Activated gamma-delta T cell treated with anti-CD3 and anti-CD28 coated beads, Interleukin-2, amount 50 U/mL, for 16 hours (primary cell): ENCODE measurements at places on chromosomes 1 and 21.

GRCh38 chr1:244628789-244629188 is 24.1 kb upstream of the DESI2 start:
- no peak for DNase-seq

DNA sequence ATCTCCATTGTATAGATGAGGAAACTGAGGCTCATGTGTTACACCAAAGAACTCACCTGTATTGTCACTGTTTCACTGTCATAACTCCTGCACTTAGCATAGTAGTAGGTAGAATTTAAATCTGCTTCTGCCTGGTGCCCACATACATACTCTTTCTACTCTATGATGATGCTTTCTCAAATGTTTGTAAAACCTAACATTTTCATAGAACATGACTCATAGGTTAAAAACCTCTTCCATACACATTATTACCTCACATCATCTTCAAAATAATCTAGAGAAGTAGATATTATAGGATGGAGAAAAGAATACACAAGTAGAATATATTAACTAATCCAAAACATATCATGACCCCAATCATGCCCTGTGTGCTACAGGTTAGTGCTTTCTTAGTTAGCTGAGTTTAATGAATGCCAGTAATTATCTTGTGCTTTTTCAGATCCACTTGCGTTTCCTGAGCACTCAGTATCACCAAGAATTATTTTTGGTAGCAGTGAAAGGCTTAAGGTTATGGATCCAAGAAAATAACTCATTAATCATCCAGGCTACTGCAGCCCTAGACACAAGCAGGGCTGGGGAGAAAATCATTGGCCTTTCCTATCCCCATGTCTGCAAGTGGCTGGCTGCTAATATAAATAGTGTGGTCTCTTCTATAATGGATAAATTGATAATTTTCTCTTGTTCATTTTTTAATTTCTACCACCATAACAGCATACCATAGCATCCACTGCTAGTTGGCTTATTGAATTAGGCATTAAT is 156.9 kb downstream of the LRRC40 start:
- no peak for DNase-seq

DNA sequence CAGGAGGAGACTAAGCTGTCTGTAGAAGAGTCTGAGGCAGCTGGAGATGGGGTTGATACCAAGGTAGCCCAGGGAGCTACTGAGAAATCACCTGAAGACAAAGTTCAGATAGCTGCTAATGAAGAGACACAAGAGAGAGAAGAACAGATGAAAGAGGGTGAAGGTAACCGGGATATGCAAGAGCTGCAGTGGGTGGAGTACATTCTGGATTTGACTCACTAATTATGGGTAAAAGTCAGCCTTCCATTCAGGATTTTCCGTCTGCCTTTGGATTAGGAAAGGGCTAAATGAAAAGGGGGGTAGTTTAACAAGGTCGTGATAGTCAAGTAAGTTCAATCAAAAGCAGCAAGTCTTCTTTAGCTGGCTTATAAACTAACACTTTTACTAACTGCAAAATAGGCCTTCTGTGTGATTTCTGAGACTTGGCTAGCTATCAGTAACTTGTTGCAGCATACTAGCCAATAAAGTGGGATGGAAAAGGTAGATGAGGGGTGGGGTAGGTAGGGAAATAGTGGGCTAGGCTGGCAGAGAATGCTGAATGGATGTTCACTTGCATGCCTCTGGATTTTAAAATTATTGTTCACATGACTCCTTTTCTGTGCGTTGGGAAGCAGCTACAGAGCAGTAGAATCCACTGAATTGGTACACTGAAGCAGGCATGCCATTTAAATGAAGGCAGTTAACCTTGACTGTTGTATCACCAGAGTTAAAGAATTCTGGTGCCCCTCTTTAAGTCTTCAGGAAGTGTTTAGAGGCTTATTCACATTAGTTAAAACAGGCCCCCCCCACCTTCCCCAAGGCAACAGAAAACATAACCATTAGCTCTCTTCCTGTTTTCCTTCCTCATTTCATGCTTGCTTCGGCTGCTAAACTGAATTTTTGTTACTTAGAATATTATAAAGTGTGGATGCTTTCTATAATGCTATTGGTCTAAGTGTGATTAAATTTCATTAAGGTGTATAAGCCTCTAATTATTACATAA is 15.4 kb downstream of the CCDC17 start:
- DNase-seq = no peak

DNA sequence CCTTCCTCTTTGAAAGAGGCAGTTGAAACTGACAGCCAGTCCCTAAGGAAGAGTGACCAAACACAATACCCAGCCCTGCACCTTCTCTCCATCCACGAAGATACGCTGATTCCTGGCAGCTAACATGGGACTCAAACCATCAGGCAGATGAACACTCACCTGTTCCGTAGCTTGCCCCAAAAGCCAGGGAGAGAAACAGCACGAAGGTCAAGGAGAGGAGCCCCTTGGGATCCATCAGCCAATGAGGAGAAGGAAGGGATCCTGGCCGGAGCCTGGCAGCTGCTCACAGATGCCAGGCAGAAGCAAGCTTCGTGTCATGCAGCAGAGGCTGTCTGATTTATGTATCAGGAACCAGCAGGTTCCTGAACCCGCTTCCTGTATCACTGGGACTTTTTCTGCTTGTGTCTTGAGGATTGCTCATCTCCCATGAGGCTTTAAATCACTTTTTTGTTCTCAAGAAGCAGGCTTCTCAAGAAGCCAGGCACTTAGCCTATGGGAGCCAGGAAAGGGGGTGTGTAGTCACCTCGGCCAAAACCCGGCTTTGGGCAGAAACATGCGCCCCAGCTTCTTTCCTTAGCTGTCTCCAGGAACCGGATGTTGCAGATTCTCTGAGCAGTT is at the start of gene SLAMF1:
TSS of gene SLAMF1 (minus strand) at position 334 of the 618 bp plus-strand sequence. CDS start at position 235, 99 bp downstream.
- DNase-seq = no peak

- no peak for DNase-seq
Measured at GRCh38 chr1:23111600-23112535, 56.8 kb downstream of the LUZP1 start.

DNA sequence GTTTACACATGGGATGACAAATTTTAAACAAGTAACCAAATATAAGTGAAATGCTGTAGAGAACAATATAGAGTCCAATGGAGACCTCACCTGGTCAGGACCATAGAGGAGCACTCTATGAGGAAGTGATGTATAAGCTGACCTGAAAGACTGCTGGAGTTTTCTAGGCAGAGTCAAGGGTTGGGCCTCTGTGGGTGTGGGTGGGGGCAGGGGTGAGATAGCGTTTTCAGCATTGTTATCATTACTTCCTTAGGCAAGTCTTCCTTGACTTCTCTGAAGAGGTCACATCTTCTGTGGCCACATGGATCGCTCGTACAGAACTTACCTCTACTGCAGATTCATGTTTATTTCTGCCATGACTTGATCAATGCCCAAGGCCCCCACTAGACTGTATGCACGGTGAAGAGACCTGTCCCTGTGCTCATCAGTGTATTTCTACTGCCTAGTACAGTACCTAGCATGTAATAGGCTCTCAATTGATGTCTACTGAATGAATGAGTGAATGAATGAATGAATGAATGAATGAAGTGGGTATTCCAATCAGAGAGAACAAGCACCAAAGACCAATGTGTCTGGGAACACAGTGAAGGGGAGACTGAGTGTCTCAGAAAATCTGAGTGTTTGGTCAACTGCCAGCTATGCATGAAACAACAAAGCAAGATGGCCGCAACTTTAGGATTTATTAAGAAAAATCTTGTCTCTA is 116.5 kb downstream of the RNF220 start:
- no peak for DNase-seq

- no peak for DNase-seq
Measured at GRCh38 chr1:151547119-151547899, 7.2 kb downstream of the TUFT1 start.

GRCh38 chr1:115718011-115718754 is 50.3 kb downstream of the CASQ2 start:
- DNase-seq = no peak

DNA sequence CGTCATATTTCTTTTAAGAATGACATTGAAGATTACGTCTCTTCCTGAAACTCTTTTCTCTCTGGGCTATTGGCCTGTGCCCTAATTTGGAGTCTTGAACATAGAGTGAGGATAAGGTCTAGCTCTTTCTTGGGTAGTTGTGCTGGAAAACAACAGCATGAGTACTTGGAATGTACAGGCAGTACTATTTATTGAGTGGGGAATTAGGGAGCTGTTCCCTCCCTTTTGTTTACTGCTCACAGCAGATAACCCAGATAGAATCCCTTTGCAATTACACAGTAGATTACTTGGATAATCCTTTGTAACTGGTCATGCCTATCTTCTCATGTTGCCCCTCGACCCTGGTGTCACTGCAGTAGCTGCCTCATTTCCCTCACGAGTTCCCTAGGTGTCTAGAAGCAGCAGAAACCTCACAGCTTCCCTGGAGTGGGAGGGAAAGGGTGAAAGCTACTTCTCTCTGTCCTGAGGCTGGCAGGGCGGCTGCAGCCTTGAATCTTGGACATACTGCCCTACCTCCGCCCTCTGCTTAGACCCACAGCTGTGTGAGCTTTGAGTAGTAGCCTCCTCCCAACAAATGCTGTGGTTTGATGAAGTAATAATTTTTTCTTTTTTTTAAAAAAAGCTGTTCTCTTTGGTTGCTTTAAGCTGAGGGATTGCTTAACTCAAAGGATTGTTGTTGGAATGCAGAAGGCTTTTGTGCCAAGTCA is 70.6 kb downstream of the FGGY start:
- no peak for DNase-seq

GRCh38 chr1:154829062-154829461 is 41.0 kb downstream of the KCNN3 start:
- DNase-seq = no peak

DNA sequence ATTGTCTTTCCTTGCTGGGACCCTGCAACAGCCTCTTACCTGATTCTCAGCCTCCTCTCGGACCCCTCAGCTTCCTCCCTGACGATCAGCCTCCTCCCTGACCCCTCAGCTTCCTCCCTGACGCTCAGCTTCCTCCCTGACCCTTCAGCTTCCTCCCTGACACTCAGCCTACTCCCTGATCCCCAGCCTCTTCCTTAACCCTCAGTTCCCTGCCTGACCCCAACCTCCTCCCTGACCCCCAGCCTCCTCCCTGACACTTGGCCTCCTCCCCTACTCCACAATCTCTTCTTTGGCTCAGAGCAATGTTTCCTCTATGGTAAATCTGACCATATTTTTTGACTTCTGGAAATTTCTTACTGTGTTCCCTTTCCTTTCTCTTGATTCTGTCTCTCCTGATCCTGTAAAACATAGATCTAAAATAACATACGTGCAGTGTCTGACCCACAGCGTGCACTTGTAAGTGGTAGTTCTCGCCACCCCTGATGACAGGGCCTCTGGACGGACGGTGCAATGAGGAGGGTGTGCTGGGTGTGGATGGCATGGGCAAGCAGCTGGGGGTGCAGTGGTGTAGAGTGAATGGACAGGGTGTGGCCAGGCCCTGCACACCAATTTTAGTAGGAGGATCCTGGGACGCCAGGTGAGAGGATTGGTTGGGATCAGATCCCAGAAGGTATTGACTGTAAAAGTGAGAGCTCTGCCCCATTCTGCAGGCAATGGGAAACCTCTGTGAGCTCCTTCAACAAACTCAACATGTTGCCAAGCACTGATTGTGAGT is 264.1 kb downstream of the FOXD2 start:
- no peak for DNase-seq

DNA sequence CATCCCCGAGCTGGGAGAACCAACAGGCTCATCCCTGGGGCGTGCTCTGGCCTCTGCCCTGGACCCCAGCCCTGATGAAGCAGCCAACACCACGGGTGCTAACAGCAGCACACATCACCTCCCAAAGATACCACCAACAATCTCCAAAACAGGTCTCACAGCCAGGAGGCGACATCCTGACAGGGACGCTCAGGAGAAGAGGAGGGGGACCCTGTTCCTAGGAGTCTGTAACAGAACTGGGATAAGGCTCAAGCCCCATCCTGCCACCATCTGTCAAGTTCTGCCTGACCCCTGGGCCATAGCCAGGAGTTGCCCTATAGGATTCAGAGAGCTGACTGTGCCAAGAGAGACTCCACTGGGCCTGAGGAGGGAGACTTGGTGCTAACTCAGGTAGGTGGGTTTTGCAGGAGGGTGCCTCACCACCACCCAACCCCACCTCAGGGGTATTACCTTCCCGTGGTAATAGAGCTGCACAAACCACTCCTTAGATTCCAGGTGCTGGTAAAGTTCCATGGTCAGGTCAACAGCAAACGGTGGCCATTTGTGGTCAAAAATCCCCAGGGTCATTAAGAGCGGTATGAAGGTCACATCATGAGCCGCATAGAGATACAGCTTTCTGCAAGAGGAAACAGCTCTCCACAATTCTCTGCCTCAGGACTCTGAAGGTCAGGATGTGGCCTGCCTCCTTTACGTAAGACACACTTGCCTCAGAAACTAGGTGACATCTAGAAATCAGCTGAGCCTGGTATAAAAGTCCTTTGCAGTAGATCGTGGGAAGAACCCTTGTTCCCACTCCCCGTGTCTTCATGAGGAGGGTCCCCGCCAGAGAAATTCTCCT is 22.3 kb downstream of the ACP6 start:
- peak; percentile 3 for DNase-seq

DNA sequence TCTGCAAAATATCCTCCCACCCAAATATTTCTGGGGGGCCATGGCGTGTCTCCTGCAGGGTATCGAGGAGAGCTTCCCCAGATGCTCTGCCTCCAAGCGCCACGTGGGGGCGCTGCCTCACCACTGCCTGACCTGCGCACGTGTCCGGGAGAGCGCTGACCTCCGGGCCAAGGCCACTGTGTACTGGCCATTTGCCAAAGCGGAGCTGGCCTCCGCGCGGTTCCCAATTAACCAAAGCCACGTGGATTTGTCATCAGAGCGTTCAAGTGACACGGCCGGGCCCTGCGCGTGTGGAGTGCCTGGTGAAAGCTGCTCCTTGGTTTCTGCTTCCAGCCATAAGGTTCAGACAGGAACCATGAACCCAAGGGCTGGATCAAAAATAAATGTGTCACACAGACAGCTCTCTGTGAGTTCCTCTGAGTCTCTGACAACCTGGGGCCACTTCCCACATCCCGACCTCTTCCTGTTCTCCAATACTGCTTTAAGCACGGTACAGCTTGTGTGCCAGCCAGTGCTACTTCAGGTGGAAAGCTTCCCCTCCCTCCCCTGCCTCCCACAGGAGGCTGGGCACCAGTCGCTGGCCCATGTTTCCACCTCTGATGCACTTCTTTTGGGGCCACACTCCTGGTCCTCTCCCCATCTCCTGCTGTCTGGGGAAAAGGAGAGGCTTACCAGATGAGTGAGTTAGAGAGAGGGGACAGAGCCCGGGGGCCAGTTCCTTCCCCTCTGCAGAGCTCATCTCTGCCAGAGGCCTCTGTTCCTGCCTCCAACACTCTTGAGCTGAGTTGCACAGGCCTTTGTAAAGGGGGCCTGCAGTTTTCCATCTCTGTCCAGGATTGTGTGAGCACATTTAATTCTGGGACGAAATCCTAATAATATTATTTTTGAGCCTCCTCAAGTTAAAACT is 26.1 kb downstream of the ZP4 start:
- DNase-seq = no peak

GRCh38 chr1:155379180-155379579 is 58.5 kb downstream of the RUSC1 start:
- DNase-seq = no peak

DNA sequence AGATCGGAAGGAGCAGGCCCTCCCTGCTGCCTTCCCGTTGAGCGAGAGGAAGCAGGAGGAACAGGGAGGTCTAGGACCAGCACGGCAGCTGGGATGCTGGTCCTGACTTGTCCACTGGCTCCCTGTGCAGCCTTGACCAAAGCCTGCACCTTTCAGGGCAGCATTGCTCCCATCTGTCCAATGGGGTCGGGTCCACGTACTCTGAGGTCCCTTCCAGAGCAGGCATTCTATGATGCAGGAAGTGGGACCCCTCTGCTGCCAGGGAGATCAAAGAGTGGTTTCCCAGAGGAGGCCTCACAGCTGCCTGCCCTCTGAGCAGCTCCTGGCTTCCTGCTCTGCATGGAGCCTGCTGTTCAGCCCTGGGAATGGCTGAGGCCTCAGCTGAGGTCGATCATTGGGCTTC is 21.7 kb upstream of the ZNF362 start:
- DNase-seq = no peak
